T-helper 9 cell (primary cell): ENCODE measurements at places on chromosomes 16 and 17.

GRCh38 chr17:31497994-31498826 is 106.7 kb downstream of the RAB11FIP4 start:
- DNase-seq: no peak

DNA sequence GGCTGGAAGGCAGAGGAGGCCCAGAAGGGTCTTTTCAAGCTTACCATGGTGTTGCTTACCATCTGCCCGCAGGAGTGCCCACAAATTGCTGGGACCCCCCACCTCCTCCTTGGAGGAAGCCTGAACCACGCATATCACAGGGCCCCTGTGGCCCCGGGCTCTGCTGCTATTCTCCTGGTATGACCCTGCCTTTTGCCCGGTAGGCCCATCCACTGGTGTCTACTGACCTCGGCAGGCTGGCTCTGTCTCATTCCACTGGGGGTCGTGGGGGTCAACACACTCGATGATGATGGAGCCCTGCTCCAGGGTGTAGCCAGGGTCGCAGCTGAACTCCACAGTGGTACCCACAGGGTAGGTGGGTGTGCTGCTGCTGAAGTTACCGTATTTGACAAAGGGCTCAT is 8.2 kb upstream of the PHF12 start:
- no peak for DNase-seq

- DNase-seq: no peak
Measured at GRCh38 chr16:16048904-16049582, 99.6 kb downstream of the ABCC1 start.

- DNase-seq: peak; percentile 4
Measured at GRCh38 chr16:47037396-47037745, 63.9 kb upstream of the DNAJA2 start.
